ENCODE measurements at places on chromosomes 4 and X. TPM values are rescaled to one million over a fixed set of nuclear protein-coding genes. Genes with fewer than 3 reads are reported as not detected.
A peak's percentile ranks its signal among the peaks of the same experiment; 100 is the strongest.

JADE3 gene
- total RNA-seq, result 10.2 TPM

GRCh38 chrX:153885968-153886903 is at the start of gene L1CAM:
L1CAM (minus strand) TSS chrX:153886173; CDS start chrX:153875836, 10,337 bp downstream.
- ATAC-seq, result peak; percentile 16

- no peak for ATAC-seq
Measured at GRCh38 chr4:7390336-7390735, 44.4 kb downstream of the PSAPL1 start.

DNA sequence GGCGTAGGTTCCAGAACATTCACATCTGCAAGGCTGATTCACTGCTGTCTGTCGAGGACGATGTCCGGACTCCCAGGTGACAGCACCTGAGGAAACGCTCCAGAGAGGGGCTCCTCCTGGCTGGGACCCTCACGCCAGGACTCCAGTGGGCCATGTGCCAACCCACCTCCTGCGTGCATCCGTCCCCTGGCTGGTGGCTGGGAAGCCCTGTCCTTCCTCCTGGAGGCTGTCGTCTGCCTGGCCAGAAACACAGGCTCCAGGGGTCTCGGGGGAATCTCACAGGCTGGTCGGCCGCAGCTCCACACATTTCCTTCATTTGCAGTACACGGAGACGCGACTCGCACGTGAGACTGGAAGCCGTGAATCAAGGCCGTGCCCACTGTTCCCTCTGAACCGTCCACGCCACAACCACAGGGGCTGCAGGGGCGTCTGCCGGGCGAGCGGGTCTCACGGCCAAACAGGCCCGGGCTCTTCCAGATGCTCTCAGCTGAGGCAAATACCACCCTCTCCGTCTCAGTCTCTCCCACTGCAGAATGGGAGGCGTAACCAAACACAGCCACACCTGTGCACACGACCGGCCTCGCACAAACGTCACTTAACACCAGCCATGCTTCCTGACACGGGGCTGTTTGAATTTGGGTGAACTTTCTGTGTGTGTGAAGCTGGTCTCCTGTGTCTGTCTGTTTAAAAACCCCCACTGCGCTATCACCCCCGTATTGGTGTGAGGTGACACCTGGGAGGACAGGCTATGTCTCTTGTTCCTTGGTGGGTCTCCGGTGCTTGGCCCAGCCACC is 38.7 kb upstream of the MXD4 start:
- ATAC-seq, result no peak

GRCh38 chr4:121711263-121712000 is 14.7 kb upstream of the ANXA5 start:
- peak; percentile 99 for ATAC-seq

DNA sequence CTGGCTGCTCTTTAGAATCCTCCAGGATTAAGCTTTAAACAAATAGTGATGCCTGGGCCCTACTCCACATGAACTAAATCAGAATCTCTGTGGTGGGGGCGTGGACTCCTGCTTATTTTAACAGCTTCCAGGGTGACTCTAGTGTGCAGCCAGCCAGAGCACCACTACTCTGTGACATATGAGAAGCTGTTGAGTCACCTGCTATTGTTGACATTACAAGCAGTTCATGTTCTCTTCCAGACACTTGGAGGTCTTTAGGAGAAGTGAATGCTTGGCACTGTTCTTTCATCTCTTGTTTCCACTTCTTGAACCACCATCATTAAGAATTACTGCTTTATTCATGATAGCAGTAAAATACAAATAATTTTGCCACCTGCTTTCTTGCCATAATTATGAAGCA is 426 bp upstream of the C4orf51 start:
- ATAC-seq, result peak; percentile 84

Measured in gastroesophageal sphincter (tissue), 4 donors.